ENCODE measurements at places on chromosomes 13 and 19. TPM values are rescaled to one million over a fixed set of nuclear protein-coding genes. Genes with fewer than 3 reads are reported as not detected.

The SYNE4 gene
- polyA plus RNA-seq: 0.59 TPM

DNA sequence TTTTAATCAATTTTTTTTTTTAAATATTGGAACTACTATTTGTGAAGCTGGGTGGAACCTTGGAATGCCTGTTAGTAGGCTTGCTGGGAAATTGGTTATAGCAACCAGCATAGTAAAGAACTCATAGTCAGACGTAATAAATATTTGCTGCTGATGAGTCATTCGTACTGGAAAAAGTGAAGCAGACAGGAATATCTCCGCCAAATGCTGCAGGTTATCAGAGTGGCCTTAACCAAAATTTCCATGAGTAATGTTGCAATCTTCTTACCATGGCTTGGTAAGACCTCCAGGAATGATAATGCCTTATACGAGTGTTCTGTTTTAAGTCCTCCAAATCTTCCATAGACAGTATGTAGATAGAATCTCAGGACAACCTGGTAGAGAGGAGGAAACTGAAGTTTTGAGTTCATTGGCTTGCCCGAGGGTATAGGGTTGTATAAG is 34.2 kb downstream of the MBNL2 start:
- DNase-seq: no peak

- no peak for DNase-seq
These were observed 819.8 kb downstream of the PCDH9 start for GRCh38 chr13:66410314-66410713.

GRCh38 chr19:10729411-10729810 is 11.5 kb downstream of the DNM2 start:
- no peak for DNase-seq

The FPR3 gene
- polyA plus RNA-seq: 0.16 TPM

GRCh38 chr13:70173598-70173959 is 65.3 kb upstream of the KLHL1 start:
- no peak for DNase-seq

The ARID3A gene
- 11.4 TPM for polyA plus RNA-seq

DNA sequence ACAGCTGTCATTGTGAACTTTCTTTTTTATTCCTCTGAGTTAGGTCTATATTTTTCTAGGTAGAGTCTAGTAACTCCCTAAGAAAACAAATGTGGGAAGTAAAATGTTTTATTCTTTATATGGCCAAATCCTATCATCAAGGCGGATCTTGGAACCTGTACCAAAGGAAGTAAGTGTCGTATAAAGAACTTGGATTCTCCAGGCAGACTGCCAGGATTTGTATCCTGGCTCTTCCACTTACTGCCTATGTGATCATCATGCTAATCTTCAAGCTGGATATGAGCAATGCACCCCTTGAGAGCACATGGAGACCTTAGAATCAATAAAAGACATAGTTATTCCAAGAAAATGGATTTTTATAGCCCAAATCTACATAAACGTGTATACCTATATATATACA is 286.5 kb downstream of the PCDH17 start:
- DNase-seq: no peak

DNA sequence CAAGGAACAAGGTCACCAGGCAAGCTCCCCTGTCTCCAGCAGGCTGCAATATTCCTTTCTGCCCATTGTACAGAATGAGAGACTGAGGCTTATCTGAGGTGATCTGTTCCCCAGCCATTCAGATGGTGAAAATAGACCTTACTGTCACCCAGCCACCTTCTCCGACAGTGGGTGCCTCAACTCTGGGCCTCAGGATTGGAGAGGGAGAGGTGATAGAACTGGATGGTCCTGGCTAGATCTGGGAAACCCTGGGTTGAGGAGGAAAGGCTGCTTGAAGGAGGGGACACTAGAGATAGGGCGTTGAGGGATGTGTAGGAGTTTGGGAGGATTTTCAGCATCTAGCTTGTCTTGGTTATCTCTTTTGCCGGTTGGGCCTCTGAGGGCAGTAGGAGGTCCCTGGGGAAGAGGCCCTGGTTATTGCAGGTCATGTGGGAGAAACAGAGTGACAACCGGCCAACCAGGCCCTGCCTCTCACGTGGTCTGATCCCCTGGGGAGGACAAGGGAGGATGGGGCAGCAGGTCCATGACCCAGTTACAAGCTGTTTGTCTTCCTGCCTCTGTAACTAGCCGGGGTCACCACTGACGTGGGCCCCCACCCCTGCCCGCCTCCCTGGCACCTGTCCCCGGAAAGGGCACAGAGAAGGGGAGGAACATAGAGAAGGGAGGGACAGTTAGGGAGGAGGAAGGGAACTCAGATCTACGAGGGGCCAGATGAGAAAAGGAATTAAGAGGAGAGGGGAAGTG is 8.2 kb downstream of the NFIC start:
- no peak for DNase-seq

DNA sequence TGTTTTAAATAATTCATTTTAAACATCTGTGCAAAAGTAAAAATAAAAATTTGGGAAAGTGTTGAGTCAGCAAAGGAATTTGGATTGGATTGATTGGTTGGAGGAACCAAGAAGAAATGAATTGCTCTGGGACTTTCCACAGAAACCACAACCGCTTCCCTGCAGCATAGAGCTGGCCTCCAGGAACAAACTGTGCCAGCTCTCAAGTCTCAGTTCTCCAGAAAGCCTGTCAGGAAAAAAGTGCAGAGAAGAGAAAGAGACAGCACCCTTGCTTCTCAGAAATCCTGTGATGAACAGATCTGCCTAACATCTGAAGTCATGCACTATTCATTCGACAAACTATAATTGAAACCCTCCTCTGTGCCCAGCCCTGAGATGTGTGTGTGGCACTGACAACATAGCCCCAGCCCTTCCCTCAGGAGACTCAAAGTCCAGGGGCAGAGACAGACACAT is 14.8 kb downstream of the LYPD3 start:
- no peak for DNase-seq

The TMEM272 gene
- 0.29 TPM for polyA plus RNA-seq

DNA sequence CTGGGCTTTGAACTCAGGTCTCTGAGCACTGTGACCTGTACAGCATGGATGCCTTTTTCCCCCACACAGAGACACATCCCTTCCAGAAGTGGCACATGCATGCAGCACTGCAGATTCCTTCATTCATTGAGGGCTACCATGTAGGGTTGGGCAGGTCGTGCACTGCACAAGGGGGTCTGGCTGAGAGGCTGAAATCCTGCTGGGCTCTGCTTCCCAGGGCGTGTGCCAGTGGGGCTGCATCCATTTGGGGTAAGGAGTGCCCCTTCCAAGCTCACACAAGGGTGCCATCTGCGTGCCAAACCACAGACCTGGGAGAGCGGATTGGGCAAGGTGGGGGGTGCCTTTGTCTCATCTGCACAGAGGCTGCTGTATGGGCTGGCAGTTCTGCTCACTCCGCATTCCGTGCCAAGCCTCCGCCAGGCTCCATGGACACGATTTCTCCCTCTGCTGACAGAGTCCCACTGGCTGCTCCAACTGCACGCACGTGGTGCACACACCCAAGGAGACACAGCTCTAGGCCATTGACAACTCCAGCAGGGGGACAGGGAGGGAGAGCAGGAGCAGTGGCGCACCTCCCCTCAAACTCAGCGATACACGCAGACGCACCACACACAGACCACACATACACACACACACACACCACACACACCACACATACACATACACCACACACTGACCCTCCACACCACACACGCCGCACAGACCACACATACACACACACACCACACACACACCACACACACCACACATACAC is 4.5 kb upstream of the SHISA7 start:
- DNase-seq: no peak

- DNase-seq: no peak
These were observed 180.5 kb upstream of the SLC10A2 start for GRCh38 chr13:103246581-103247200.

DNA sequence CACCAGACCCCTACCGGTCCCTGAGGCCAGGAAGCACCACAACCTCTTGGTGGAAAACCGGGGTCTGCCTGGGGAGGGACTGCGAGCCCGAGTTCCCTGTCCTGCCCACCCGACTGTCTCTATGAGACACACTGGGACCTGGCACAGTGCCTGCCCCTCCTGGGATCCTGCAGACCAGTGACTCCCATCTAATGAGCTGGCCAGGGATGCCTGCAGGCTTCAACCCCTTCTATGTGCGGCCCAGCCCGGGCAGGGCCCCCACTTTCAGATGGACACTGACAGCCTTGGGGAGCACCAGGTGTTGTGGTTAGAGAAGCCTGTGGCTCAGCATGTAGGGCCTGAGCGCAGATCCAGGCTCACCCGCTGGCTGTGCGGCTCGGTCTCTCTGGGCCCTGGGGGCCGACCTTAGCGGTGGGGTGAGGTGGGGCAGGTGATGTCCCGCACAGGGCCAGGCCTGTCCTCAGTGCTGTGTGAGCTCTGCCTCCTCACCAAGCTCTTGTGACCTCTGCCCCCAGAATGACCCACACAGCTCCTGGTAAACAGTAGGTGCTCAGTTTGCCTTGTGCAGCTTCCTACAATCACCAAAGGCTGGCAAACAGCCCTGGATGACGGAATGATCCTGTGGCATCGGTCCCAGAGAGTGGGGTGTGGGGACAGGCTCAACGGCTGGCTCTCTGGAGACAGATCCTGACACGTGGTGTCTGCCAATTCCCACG is 17.9 kb upstream of the CACTIN start:
- no peak for DNase-seq

The SLC8A2 gene
- 0.18 TPM for polyA plus RNA-seq

All from forelimb muscle (tissue), 1 donor.